ENCODE measurements at places on chromosomes 4 and X. TPM values are rescaled to one million over a fixed set of nuclear protein-coding genes. Genes with fewer than 3 reads are reported as not detected.
A peak's percentile ranks its signal among the peaks of the same experiment; 100 is the strongest.

DNA sequence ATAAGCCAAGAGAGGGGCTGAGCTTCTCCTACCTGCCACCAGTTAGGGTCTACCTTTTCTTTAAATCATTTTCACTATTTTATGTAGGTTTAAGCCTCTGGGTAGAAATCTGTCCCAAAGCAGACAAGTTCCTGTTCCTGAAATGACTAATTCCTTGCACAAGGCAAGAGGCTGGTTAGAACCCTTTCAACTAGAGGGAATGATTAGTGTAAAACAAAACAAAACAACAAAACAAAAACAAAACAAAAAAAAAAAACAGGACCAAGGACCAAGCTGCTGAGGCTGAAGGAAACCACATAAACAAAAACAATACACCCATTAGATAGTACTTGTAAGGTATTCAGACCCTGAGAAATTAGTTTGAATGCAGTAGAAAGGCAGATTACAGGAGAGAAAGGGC, 62.7 kb downstream of the MAML3 start:
- no peak for DNase-seq

Gene TMEM255A
- 0.29 TPM for total RNA-seq

Gene NXF2
- total RNA-seq: not detected

GRCh38 chr4:12409507-12410190, 981.0 kb upstream of the HS3ST1 start:
- DNase-seq: peak; percentile 4

GRCh38 chrX:53005327-53005726, 43.3 kb upstream of the GPR173 start:
- DNase-seq: no peak

Gene ARHGEF9
- total RNA-seq: 12.2 TPM

DNA sequence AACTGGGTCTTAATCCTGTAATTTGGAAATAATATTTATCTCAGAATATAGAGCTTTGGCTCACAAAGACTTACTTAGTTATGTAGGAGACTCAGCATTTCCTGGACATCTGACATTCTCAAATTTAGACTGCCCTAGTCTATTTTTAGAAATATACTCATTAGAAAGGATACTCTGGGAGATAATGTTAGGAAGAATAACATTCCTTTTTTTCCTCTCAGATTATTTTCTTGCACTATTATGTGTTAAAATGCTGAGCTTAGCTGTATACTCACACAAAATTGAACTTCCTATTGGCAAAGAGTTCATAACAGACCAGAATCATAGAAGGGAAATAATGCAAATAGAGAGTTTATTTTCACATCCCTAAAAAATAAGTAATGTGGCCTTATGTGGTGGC, 1424.9 kb upstream of the PCDH7 start:
- no peak for DNase-seq

DNA sequence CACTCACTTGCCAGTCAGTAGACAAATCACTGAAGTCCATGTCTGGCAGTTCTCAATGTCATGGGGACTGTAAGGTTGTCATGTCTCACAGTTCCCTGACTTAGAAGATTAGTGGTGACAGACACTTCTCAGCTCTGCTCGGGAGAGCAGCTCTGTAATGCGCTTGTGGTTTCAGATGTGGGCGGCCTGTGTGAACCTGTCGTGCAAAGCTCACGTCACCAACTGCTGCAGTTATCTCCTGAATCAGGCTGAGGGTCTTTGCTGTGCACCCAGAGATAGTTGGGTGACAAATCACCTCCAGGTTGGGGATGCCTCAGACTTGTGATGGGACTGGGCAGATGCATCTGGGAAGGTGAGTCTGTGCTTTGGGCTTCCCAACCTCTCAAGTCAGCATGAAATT, at the start of gene IL9R:
Gene IL9R (plus strand): TSS at position 261 of the 400 bp plus-strand sequence. CDS start 64 bp downstream, at position 325.
- no peak for DNase-seq

GRCh38 chr4:112348488-112349158, 51.5 kb downstream of the ALPK1 start:
- DNase-seq: peak; percentile 90

DNA sequence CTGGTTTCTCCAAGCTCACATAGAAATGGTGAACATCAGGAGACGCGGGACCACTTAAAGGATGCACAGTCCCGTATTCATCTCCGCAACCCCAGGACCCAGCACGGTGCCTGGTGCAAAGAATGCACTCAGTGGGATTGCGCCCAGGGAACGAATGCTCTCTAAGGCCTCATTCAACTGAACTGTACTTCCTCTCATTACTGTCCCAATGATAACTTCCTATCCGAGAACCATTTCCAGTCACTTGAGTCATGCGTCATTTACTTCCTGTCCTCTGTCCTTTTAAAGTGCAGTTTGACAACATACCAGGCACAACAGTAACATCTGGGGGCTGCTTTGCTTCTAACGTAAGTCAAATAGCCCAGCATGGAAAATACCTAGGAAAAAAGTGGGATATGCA, 75.7 kb downstream of the RBM47 start:
- peak; percentile 37 for DNase-seq

DNA sequence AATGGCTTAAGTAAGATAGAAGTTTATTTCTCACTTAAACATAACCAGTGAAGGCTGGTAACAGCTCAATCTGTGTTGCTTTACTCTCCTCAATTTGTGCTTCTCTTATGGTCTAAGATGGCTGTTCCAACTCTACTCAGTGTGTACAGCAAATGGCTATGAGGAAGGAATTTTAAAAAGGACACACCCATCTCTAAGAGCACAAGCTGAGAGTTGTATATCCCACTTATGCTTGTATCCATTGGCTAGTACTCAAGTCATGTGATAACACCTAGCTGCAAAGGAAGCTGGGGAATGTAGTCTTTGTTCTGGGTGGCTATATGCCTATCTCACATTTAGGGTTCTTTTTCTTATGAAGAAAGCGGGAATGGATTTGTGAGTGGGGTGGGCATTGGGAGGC, 63.3 kb downstream of the GPAT3 start:
- DNase-seq: peak; percentile 53

GRCh38 chr4:114595207-114595606, 3.4 kb upstream of the UGT8 start:
- DNase-seq: peak; percentile 3

DNA sequence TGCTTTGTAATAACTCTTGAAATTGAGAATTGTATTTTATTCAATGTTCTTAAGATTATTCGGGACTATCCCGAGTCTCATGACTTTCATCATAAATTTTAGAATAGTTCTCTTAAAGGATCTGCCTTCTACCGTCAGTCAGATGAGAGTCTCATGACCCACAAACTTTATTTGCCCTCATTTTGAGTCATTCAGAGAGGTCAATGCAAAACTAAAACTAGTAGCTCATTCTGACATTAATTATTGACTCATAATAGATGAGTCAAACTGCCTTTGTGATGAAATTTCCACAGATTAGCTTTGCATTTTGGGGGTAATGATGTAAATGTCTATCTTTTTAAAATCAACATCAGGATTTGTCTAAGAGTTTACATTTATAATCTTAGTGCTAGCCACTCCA, 1527.3 kb downstream of the TECRL start:
- DNase-seq: no peak

DNA sequence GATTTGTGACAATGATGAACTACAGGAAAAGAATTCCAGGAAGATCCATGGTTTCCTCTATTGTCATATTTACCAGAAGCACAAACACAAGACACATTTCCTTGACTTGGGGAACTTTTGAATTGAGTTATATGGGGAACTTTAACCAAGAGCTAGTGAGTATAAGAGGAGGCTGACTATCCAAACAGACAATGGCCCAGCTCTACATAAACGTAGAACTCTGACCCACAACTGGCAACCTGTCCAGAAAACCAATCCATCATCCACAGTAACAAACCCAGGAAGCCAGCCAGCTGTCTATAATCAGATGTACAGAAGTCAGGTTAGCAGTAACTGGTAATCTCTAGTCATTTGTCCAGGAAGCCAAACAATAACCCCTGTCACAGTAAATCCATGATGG, 167.0 kb upstream of the CPEB2 start:
- DNase-seq: no peak

DNA sequence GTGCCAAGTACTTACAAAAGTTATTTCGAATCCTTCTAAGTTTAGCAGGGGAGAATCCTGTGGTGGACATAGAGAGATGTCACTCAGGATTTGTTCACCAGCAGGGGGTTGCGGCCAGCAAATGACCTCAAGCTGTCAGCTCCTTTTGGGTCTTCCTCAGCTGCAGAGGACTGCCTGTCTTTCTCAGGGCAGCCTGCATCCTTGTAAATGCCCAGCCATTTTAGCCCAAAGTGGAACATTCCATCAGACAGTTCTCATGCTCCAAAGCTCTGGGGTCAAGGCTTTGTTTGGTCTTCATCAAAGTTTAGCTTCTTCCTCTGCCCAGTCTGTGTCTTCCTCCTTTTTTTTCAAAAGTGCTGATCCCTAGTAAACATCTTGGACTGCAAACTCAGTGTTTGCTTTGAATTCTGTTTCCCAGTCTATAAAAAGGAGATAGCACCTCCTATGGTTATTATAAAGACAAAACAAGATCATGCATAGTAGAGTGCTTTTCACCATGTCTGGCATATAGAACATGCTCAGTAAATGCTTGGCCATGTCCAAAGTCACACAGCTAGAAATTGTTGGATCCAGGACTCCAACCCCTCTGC, 156.4 kb upstream of the GATB start:
- peak; percentile 9 for DNase-seq
